Hematopoietic multipotent progenitor cell (in vitro differentiated cells): ENCODE measurements at places on chromosomes 7 and 10.

DNA sequence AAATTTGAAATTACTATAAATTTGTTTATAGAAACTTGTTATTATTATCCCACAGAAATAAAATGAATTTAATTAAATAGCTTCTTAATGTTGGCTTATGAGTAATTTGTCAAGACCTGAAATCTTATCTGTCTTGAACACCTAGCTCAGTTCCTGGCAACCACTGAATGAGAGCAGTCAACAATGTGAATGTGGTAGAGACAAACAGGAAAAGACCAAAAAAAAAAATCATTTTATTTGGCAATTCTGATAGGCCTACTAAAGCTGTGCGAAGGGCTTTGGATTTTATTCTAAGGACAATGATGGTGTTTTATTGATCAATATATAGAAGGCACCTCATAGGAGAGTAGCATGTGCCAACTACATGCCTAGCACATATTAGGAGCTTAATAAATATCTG is 127.8 kb upstream of the RSU1 start:
- no peak for DNase-seq

GRCh38 chr7:148919859-148920258 is 35.8 kb upstream of the EZH2 start:
- no peak for DNase-seq

DNA sequence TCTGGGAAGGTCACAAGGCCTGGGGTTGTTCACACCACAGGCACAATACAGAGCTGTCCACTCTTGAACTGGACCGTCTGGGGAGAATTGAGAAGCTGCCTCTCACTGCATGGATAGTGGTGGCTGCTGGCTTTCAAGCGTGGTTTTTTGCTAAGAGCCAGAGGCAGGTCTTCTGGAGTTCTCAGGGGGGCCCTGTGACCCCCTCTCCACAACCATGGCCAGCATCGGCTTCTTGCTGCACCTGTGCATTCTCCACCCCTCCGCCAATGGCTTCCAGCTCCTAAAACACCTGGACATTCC is 140.3 kb downstream of the ADCY1 start:
- DNase-seq, result no peak

DNA sequence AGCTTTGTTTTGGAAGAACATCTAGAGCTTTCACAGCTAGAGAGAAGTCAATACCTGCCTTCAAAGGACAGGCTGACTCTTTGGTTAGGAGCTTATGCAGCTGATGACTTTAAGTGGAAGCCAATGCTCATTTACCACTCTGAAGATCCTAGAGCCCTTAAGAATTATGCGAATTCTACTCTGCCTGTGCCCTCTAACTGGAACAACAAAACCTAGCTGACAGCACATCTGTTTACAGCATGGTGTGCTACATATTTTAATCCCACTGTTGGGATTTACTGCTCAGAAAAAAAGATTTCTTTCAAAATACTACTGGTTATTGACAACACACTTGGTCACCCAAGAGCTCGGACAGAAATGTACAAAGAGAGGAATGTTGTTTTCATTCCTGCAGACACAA is 57.3 kb downstream of the PALS2 start:
- DNase-seq, result no peak

GRCh38 chr10:33455029-33455428 is 120.6 kb upstream of the NRP1 start:
- no peak for DNase-seq

GRCh38 chr10:29857843-29858701 is 201.3 kb downstream of the JCAD start:
- DNase-seq, result peak; percentile 36

DNA sequence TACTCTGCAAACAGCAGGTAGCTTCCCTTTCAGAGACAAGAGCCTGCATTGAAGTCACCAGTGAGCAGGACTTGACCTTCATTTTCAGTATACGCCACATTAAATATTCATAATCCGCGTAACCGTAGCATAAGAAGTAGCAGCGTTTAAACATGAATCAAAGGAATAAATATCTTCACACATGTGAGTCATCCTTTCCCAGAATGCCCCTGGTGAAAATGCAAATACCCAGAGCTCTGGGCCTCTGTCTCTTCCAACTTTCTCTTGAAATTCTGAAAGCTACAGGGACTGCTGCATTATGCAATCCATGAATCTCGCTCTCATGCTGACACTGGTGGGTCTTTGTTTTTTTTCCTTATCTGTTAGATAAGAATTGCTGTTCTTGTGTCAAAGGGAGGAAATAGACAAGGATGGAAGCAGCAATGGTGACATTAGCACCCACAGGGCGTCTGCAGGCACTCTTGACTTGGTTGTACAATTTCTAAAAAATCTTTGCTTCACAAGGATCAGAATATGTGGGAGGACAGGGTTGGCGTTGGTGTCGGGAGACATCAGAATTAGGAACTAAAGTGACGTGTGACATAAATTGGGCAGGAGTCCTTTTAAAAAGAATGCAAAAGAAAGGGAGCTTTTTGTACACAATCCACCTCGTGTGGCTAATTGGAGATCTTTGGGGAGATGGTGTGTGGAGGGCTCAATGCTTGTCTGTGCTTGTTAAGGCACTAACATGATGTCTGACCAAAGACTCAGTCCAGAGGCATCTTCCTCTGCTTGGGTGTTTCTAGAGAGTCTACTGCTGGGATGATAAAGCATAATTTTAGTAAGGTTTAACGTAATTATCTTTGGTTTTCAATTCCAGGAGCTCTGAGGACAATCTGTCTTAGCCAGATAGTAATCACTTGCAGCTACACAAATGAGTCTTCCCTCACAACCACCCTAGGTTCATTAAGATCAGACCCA is 390.3 kb downstream of the KCNMA1 start:
- no peak for DNase-seq

- DNase-seq, result no peak
These were observed 18.7 kb downstream of the ZMIZ2 start for GRCh38 chr7:44767134-44767911.

DNA sequence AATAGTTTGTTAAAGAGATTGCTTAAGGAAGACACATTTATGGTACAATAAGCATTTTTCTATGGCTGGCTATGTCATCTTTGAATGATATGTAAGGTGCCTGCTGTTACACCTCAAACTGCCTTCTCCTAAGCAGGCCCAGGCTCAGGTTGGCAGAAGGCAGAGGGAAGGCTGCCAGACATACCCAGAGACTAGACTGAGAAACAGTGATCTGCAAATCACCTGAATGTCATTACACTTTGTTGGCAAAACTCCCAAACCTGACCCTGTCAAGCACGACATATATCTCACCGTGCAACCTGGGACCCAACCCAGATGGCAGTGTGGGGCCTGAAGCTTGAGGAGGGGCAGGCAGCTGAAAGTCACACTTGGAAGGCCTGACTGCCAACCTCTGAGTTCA is 136.6 kb upstream of the TARP start:
- DNase-seq, result no peak

DNA sequence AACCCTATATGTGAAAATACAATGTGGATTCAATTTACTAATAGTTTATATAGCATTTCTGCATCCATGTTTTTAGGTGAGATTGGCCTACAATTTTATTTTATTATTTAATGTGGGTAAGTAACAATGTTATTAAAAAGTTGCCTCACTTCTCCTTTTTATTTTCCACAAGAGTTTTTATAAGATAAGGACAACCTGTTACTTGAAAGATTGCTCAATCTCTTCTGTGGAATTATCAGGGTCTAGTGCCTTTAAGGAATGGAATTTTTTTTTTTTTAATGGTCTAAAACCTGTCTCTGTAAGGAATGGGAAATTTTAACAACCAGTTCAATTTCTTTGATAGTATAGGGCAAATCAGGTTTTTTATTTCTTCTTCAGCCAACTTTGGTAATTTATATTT is 53.9 kb upstream of the RAB18 start:
- DNase-seq, result peak; percentile 13

DNA sequence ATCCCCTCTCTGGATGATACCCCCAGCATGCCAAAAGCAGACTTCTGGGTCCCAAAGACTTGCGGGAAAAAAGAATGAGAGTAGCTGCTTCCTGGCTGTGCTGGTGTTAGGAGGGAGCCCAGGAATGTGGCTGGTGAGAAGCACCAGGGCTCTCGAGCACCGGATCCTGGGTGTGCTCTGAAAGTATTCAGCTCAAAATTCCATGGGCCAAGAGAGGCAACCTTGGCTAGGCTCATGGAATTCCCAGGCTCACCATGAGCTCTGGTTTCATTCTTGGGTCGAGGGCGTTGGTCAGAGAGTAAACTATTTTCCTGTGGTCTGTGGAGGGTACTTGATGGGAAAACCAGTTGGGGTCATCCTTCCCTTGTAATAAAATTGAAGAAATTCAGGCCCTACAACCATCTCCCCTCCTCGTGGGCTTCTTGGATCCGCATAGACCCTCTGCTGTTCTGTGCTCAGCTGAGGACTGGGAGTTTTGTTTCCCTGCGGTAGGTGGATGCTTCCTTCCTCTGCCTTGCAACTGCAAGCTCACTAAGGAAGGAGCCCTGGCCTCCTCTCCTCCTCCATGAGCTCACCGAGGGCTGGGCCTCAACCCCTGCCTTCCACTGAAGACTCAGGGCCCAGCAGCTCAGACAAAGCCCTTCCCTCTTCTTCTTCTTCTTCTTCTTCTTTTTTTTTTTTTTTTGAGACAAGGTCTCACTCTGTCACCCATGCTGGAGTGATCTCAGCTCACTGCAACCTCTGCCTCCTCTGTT is 34.5 kb upstream of the AQP1 start:
- no peak for DNase-seq

DNA sequence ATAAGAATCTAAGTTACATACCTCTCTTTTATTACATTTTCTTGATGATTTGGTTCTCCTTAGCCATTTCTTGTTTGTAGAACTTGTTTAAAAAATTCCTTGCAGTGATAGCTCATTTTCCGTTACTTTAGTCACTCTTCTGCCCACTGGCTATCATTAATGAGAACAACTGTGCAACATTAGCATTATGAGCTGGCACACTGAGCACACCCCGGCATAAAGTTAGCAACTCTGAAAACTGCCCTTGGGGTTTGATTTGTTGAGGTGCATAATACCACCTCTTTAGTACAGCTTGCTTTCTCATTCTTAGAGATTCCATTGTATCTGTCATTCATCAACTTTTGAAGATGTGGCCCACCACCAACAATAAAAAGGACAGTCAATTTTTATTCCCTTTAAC is 87.6 kb upstream of the ADCY1 start:
- DNase-seq, result no peak

DNA sequence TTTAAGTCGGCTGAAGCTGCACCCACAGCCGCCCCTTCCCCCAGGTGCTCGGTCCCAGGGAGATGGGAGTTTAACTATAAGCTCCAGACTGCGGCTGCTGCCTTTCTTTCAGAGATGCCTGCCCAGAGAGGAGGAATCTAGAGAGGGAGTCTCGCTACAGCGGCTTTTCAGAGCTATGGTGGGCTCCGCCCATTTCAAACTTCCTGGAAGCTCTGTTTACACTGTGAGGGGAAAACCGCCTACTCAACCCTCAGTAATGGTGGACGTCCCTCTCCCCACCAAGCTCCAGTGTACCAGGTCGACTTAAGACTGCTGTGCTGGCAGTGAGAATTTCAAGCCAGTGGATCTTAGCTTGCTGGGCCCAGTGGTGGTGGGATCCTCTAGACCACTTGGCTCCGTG is 135.4 kb downstream of the CXCL12 start:
- no peak for DNase-seq

DNA sequence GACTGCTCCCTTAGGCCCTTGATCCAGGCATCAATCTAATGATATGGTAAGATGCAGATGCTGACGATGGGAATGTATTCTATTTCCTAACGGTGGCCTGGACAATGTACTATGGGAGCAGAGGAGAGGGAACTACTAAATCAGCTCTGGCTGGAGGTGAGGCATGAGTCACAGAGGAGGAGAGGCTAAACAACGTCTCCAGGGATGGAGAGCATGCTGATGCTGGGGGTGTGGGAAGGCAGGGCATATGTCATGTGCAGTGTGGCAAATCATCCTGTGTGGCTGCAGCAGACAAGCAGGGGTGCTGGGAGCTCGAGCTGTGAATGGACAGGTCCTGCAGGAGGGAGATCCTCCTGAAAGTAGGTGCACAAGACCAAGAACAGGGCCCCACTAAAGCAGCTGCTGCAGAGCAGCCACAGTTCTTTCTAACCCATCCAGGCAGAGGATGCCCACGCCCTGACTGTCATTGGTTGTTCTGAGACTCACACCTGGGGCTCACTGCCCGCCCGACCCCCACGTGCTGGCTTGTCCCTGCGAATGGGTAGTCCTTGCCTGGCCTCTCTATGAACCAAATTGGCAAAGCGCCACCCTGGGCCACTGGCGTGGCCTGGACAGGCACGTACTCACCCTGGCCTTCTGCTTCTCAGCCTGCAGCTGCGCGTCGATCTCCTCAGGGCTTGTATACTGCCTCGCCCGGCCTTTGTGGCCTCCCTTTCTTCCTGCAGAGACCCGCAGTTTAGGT is 4.0 kb downstream of the PDAP1 start:
- DNase-seq, result no peak

GRCh38 chr10:68154211-68154497 is 44.9 kb downstream of the MYPN start:
- no peak for DNase-seq

GRCh38 chr7:5665094-5666025 is 116.1 kb downstream of the RNF216 start:
- DNase-seq, result peak; percentile 41

- no peak for DNase-seq
These were observed 521 bp downstream of the LIMK1 start for GRCh38 chr7:74083928-74084721.

DNA sequence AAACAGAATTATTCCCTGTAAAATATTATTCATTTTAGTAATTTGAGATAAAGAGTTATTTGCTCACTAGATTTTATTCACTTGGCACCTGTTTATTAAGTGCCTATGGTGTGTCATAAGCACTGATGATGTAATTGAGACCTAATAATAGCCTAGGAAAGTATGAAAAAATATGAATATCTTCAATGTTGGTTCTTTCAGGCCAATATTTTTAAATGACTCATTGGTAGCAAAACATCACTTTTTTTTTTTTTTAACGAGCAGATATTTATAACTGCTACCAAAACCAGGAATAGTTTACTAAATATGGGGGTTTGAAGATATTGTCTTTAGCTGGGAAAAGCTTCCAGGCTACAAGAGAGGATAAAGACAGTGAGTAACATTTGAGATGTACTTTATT is 228.0 kb downstream of the PRKG1 start:
- DNase-seq, result no peak

- peak; percentile 1 for DNase-seq
These were observed 236.8 kb downstream of the FRMD4A start for GRCh38 chr10:14093730-14094484.

- no peak for DNase-seq
These were observed 279.9 kb upstream of the PPP2R2D start for GRCh38 chr10:131620904-131621303.

DNA sequence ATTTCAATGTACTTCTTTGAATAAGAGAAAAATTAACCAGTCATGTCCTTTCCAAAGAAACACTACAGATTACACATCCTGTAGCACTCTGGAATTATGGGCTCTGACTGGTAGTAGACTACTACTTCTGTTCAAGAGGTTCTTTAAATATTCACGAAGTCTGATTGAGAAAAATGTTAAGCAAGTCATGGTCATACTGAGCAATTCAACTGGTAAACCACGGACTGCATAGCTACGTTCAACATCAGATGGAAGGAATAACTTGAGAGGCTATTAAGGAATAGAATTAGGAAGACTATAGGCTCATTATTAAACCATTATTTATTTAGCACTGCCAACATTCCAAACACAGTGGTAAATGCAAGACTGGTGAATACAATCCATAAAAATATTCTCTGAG is 160.8 kb downstream of the IMMP2L start:
- DNase-seq, result no peak

GRCh38 chr10:128186959-128187787 is 61.0 kb upstream of the MKI67 start:
- DNase-seq, result no peak

- DNase-seq, result peak; percentile 17
These were observed 51.8 kb upstream of the ANK3 start for GRCh38 chr10:60441515-60441914.

GRCh38 chr10:97512993-97513392 is 14.3 kb downstream of the UBTD1 start:
- no peak for DNase-seq
